T-helper 2 cell (primary cell): ENCODE measurements at places on chromosomes 6 and 20.

DNA sequence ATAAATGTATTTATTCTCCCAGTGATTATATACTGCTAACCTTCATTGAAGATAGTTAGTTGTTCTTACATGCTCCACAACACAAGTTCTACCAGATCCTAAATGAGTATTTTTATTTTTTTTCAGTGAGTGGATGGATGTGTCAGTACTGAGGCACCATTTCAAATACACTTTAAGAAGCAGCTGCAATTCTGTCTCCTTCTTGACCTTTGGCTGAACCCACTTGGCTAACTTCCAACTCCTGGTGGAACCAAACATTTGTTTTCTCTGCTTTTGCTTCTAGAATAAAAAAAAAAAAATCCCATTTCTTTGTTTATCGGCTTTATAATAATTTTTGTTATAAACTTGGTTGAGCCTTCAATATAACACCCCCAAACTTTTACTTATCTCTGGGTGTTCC is 458.3 kb upstream of the MAP3K7 start:
- DNase-seq: no peak

GRCh38 chr20:64077094-64077493 is 2.2 kb downstream of the RGS19 start:
- no peak for DNase-seq

- DNase-seq: no peak
Observed at GRCh38 chr6:155426408-155426945, 29.2 kb downstream of the NOX3 start.

GRCh38 chr6:2921520-2922115 is 18.5 kb upstream of the SERPINB9 start:
- DNase-seq: no peak

GRCh38 chr6:131756039-131756438 is 45.2 kb upstream of the CTAGE9 start:
- peak; percentile 81 for DNase-seq

GRCh38 chr20:59932616-59933295 is 681 bp downstream of the SYCP2 start:
- DNase-seq: no peak

DNA sequence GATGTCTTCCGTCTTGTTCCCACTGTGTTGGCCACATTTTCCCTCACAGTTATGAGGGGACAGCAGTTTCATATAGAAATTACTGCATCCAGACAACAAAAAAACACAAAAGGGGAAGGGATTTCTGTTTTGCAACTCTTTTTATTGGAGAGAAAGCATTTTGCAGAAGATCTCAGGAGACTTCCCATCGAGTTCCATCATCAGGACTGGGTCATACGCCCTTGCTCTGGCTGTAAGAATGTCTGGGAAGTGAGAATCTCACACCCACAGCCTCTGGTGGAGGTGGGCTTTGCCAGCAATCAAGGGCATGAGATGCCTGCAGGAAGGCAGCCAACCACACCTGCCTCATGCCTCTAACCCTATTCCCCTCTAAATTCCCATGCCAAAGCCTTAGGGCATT is 5.8 kb upstream of the IGF2R start:
- DNase-seq: no peak

DNA sequence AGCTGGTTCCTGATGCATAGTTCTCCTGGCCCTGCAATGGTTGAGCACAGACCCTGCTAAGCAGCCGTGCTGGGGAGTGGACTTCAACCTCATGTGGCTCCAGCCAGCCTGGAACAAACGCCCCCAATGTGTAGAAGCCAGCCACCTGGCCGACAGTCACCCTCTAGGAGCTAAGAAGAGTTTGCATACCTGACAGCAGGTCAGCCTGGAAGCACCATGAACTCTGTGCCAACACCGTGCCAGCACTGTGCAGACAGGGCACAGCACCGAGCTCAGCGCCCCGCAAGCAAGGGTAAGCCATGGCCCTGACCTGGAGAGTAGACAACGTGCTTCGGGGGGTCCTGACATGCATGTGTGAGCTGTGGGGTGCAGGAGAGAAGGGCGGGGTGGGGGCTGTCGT is 356.3 kb downstream of the ZFAND3 start:
- DNase-seq: no peak

DNA sequence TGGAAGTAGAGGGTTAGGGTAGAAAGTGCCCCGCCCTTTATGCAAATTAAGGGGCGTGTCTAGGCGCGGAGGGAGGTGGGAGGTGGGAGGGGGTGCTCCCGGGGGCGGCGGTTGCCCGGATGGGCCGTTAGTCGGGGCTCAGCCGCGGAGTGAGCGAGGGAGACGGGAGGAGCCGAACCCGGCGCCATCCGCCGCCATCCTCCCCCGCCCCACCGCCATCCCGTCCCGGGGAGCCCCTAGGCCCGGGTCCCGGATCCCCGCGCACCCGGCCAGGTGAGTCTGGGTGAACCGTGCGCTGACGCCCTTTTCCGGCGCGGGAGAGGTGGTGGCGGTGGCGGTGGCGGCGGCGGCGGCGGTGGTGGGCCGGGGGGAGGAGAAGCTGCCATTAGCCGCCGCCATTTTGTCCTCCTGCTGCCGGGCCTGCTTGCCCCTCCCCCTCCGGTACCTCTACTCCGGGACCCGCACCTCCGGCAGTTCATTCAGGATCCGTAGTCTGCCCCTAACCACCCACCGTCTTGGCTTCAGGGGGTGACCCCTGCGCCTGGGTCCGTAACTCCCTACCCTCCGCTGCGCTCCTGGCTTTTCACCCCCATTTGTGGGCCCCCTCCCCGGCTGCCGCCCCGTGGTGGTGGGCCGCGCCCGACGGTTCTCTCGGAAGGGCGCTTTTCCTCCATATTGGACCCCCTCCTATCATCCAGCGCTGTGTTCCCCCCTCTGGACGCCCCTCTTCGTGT is at the start of gene PRRC2A:
PRRC2A (plus strand) TSS at position 130 of the 734 bp plus-strand sequence. CDS start 2,075 bp downstream, outside the sequence.
- no peak for DNase-seq

- no peak for DNase-seq
Observed at GRCh38 chr6:7691021-7691420, 34.9 kb upstream of the BMP6 start.

DNA sequence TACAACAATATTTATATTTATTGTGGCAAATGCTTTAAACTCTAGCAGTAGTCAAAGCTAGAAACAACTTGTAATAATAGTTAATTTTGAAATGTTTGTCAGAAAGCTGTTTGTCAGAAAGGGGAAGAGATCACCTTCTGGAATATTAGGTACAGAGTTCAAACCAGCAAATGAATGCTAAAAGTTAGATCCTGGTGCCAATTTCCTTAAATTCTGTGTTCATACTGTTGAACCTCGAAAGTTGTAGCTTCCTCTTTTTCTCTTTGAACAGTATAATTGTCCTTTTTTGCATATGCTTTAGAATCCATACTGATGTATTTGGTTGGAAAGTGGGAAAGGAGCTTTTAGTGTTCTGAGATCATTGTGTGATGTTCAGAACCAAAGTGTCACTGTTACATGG is 22.4 kb downstream of the ITCH start:
- no peak for DNase-seq
